ENCODE measurements at places on chromosomes 7 and 10.

DNA sequence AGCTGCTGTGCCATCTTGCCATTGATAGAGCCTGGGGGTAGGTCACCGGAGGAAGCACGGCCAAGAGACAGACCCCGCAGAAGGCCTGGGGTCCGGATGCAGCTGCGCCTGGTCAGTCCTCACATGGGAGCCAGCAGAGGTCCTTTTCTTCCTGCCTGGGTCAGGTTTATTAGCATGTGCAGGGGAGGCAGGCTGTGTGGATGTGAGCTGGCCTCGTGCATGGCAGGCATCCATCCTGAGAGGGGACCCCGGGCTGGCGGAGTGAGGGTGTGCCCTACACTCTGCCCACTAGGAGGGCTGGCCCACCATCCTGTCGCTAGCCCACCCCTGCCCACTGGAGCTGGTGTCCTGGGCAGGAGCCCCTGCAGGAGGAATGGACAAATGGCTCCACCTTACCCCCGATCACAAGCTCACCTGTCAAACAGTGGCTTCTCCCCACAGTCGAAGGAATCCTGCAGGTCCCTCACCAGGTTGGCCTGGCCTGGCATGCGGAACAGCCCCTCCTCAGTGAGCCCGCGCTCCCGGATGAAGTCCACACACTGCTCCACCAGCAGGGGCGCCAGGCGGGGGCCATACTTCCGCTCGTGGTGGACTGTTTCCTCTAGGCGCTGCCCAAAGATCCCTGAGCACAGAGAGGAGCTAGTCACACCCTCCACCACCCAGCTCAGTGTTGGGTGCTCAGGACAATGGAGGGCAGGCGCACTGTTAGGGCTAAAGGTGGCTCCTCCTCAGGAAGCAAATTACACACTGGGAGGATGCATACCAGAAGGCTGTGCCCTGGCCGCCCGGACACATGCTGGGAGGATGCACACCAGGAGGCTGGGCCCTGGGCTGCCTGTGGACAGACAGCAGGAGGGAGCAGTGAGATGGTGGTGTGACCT is 145.4 kb downstream of the ARHGAP22 start:
- DNase-seq: no peak

GRCh38 chr10:35006836-35007235 is 83.3 kb downstream of the CUL2 start:
- no peak for DNase-seq

DNA sequence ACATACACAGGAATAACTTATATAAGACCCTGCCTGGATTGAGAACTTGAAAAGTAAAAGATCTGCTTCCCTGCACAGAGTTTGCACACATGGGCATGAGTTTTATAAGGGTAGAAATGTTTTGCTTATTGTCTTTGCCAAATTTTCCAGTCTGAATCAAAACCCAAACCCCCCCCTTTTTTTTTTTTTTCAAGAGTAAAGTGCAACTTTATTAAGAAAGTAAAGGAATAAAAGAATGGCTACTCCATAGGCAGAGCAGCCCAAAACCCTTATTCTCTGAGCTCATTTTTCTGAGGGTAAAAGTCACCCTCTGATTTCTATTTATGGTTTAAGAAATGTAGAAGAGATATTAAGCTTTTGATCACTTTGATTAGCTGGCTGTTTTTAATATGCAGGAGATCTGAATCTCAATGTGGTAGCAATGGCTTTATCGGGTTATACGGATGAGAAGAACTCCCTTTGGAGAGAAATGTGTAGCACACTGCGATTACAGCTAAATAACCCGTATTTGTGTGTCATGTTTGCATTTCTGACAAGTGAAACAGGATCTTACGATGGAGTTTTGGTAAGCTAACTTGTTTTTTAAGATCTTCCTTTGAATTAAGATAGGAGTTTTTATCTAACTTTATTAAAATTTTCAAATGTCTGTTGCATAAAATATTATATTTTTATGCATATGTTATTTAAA is 18.7 kb downstream of the MIOS start:
- DNase-seq: no peak

DNA sequence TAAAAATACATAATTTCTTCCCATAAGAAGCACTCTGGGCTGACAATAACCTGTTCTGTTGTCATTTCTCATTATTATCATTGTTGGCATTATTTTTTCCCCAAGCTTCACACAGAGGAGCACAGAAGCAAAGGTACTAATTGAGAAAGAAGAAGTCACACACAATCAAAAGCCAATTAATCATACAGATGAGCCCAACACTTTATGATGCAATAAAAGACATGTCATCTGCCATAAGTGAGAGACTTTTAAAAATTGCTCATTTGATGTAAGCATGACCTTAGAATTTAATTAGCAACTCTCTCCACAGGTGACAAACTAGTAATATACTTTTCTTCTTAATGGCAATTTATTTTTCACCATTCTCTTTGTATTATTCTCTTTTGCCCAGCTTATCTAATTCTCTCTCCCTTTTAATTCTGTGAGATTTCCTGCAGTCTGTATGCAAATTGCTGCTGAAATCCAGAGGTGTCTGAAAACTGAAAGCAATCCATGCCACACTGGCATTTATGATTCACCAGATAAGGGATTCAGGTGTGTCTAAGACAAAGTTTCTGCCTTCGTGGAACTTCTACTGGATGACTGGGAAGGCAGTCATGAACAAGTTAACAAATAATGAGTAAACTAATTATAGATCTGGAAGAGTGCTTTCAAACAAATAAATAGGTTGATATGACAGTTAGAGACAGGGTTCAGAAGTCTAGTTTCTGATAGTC is 203.5 kb downstream of the CHCHD3 start:
- no peak for DNase-seq

GRCh38 chr7:80775897-80776296 is 137.5 kb downstream of the CD36 start:
- no peak for DNase-seq

DNA sequence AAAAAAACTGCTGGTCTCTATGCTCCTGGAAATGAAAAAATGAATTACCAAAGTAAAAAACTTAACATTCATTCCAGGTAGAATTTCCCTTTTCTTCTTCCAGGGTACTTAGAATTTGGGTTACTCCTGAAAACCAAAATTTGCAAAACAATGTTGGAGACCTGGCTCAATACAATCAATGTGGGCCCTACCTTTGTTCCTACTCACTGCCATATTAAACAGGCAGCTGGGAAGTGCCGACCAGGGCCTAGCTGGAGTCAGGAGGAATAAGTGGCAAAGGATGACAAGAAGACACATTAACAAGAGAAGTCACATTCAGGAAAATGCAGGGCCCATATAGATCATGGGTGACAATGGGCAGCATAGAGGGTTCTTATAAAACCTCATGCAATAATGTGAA is 6.4 kb upstream of the AGK start:
- no peak for DNase-seq

GRCh38 chr10:127368929-127369328 is 172.5 kb upstream of the INSYN2A start:
- no peak for DNase-seq

DNA sequence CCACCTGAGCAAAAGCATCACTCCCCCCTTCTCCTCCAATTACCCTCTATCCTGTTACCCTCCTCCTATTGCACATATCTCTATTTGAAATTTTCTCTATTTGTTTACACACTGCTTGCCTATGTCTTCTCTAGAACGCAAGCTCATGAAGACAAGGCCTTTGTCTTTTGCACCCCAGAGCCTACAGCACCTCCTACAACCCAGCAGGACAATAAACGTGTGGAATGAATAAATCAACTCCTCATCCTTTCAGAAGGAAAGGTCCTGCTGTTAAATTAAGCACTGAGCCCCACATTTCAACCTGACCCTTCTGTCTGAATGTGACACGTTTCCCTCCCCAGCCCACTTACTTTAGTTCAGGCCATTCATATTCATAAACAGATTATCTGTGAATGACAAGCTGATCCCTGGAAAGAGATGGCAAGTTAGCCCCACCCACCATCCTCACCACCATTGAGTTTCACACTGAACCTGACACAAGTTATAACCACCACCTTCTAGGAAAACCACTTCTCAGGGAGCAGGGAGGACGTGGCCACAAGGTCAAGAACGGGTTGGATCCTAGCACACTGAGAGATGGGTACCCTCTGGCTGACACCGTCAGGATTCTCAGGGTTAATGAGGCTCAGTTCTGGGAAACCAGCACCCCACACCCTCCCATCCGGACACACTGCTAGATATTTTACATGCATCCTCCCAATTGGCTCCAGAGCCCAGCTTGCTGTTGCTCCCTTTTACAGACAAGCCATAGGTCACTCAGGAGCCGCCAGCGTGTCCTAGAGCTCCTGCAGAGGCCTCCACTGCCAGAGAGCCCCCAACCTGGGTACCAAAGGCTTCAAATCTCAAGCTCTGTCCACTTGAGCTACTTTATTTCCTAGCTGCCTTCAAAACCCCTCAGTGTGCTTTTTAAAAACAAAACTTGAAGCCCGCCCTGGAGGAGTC is 934 bp downstream of the PRTFDC1 start:
- peak; percentile 67 for DNase-seq

- DNase-seq: no peak
Observed at GRCh38 chr7:111771638-111772037, 209.3 kb upstream of the IMMP2L start.

DNA sequence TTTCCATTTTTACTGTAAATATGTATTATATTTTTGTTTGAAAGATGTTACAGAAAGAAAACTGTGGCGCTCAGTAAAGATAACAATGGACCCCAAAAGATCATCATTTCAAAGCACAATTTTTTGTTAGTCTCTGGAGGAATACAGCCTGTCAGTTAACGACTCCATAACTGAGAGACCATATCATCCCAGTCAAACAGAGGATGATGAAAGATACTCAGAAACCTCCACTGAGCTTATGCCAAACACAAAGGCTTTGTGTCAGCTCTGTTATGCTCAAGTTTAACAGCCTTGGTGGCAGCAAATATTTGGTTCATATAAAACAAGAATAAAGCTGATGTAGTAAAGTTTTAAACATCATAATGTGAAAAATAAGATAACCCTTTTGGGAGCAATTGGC is 345.1 kb downstream of the NXPH1 start:
- no peak for DNase-seq

DNA sequence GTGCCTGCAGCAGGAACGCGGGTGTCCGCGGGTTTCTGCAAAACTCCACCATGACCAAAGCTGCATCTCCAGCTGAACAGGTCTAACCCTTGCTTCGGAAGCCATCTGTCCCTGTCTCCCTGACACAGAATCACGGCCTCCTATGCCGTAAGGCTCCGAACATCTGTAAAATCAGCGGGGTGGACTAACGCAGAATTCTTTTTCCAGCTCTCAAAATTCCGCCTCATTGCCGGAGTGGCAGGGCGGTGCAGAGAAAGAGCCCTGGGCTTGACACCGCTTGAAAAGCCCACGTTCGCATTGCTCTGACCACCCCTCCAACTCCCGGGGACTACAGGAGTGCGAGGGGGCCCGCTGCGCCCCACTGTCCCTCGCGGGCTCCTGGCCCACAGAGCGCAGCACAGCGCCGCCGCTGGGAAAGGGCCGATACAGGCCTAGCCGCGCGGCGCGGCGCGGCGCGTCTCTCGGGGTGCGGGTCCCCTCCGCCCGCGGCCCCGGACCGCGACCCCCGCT is 409 bp downstream of the DNMBP start:
- peak; percentile 57 for DNase-seq

- DNase-seq: no peak
Observed at GRCh38 chr10:102726274-102726673, 11.8 kb downstream of the SFXN2 start.

DNA sequence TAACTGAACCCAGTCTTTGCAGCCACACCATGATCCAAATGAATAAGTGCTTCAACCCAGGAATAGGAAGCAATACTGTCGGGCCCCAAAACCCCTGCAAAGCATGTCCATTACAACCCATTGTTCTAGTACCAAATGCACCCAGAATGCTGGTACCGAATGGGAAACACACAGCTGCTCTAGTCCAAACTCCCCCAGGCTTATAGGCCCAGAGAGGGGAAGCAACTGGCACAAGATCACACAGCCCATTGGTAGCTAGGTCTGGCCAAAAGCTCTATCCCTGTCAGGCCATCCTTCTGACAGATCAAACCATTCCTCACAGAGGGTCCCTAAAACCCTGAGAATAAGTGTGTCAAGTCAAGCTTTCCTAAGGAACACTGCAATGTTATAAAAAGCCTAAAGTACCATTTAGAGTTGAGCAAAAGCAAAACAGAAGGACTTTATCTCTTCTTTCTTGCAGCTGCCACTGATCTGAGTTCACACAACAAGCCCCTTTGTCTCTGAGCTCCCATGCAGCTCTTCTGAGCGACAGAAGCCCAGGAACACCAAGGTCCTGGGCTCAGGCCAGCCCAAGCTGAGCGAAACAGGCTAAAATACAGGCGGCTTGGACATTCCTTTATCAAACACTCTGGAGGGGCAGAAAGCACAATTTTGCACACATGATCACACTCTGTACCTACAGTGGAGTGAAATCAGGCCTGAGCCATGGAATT is 116.7 kb downstream of the SGMS1 start:
- DNase-seq: no peak

- no peak for DNase-seq
Observed at GRCh38 chr7:69699931-69700330, 101.7 kb downstream of the AUTS2 start.

DNA sequence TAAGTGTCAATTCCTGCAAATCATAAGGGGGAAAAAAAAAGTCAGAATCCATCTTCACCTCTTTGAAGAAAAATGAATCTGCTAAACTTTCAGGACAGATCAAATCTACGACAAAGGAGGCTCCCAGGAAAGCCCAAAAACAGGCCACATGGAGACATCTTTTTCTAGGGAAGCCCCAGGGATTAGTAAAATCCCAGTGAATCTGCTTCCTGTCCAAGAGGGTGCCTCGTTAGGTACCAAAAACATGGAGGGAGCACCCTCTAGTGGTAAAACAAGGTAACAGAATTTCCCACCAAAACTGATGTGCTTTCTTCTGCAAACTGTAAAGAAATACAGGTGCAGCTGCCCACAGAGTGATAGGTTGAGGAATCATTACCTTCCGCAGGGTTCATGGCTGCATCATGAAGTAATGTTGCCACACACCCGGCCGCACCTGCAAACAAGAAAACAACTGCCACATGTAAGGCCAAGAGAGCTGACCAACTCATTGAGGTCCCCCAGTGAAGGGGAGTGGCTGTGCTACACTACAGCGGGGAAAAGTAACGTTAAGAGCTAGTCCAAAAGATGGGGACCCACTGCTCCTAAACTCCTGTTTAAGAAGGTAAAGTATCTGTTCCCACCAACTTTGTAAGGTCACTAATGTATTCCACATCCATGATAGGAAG is 7.9 kb downstream of the SLC25A28 start:
- peak; percentile 59 for DNase-seq

DNA sequence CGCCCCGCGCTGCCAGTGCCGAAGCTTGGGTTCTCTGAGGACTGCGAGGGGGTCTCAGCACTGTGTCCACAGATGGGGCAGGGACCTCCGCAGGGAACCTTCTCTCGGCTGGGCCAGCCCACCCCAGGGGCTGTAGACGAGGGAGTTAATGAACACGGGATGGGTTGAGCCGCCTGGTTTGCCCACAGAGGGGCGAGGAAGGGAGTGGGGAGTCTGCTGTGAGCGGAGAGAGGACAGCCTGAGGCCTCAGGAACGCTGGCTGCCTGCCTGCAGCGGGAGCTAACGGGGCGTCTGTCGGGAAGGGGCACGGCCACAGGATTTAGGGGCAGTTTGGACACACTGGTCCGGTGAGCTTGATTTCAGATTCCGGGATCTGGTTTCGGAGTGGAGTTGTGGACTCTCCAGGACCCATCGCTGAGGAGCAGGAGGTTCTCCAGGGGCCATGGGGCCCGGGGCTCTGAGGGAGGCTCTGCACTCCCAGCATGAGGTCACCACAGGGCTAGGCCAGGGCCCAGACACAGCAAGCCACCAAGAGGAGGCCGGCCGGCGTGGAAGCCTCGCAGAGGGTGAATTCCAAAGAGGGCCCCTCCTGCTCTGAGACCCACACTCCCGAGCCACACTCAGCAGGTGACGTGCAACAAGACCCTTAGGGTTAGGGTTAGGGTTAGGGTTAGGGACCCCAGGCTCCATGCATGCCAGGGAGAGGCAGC is 19.0 kb upstream of the FAM20C start:
- no peak for DNase-seq
